ENCODE measurements at places on chromosomes 6 and 20.

DNA sequence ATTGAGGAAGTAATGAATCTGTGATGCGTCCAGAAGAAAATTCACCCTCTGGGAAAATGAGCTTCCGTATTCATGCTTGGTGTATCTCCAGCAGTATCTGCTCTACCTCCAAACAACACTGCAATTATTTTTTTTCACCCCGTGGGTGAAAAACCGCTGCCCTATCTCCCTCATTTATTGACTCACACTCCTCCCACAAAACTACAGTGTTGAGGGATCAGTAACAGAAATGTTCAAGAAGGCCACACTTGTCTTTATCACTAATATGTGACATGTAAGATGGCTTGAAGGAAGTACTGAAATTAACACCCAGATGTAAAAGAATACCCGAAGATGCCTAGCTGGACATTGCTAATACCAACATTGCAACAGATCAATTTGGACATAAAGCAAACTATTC is 4.9 kb upstream of the TBX18 start:
- no peak for DNase-seq

DNA sequence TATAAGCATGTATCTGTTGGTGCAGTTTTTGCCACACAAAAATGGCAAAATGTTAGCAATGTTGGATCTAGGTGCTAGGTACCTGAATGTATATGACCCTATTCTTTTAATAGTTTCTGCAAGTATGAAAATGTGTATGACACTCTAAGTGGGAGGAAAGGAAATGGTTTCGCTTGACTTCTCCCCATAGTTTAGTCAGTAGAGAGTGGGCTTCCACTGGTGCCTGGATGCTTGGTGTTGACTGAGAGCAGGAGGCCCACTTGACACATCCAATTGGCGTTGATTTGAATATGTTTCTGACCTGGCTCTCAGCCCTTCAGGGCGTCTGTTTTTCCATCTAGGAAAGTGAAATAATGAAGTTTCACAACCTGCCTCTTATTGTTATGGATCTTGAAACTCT is 41.8 kb upstream of the GABRR1 start:
- no peak for DNase-seq

- DNase-seq: no peak
Observed at GRCh38 chr6:164286011-164286410, 871.5 kb downstream of the QKI start.

GRCh38 chr6:1067346-1067745 is 244.6 kb upstream of the FOXQ1 start:
- no peak for DNase-seq

GRCh38 chr20:54103067-54103761 is 32.8 kb upstream of the BCAS1 start:
- peak; percentile 70 for DNase-seq

DNA sequence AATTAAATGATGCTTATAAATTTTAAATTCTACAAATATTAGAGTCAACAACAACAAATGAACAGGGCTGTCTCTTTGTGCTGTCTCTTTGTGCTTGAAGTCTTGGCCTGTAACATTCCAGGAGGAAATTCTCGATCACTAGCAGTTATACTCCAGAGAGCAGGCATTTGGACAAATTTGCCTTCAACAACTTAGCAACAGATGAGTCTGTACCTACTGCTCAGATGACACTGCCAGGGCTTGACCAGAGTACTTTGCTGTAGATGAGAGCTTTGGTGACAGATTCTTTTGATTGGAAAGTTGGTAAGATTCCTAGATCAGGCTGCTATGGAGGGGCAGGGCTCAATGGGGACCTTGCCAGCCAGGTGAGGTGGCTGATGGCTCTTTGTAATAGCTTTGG is 217.2 kb downstream of the GRM1 start:
- DNase-seq: no peak

DNA sequence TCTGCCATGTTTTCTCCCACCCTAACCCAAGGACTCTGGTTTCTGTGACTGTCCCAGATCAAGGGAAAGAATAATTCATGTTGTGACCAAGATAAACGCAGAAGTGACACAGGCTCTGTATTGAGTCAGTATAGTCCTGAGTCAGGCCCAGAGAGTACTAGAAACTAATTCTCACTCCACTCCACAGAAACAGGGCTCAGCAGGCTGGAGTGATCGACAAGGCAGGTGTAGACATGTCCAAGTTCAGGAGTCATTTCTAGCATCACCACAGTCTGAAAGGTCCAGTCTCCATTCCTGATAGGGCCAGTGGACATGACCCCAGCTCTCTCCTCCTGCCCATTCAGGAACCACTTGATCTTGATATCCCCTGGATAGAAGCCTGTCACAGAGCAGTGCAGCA is 2.7 kb downstream of the HLA-DOB start:
- no peak for DNase-seq

DNA sequence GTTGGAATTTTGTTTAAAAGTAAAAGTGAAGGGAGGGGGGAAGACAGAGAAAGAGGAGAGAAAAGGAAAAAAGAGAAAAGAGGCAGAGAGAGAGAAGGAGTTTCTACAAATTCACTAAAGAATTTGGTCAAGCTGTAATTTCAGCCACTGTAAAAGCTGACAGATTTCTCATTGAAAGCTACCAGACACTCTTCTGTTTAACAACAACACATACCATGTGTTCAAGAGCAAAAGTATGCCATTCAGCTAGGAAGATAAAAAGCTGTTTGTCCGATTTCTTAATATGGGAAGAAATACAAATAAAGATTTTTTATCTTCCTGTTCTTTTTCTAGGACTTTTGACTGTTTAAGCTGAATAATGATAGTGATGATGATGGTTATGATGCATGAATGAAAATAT is 204.8 kb upstream of the RSPO3 start:
- no peak for DNase-seq

Measured in CD4-positive, alpha-beta T cell treated with Interleukin-17A for 1 hour (primary cell).